ENCODE measurements at places on chromosomes 6 and 20.

GRCh38 chr6:105890521-105891244, 195.5 kb upstream of the PRDM1 start:
- DNase-seq, result no peak

DNA sequence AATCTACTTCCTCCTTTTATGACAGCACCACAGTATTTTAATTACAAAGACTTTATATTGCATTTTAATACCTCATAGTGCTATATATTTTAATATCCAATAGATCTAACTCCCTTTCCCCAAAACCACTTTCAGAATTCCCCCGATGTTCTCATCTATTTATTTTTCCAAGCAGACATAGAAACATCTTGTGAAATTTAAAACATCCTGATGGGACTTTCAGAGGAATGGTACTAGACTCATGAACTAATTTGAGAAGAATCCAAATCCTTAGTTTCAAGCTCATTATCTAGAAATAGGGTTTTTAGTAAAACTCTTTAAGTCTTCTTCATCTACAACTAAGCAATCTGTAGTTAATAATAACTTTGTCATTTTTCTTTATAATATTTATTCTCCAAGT, 97.0 kb downstream of the TRERF1 start:
- DNase-seq, result no peak

DNA sequence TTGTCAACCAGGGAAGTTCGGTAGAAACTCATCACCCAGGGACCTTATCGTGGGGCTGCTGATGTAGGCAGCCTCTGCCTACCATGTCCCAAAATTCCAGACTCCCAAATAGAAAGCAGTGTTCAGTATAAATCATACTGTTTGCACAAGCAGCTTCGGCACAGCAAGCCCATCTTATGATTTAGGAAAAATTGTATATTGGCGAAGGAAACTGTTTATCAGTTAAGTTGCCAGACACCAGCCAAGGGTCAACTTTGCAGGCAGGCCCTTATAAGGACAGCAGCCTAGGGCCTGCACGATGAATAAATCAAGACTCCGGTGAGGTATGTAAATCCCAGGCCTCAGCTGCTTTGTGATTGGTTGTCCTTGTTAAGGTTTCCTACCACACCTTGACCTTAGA, 36.8 kb downstream of the GFOD1 start:
- no peak for DNase-seq

- DNase-seq, result no peak
Observed at GRCh38 chr20:63009988-63010769, 3.4 kb upstream of the BHLHE23 start.

DNA sequence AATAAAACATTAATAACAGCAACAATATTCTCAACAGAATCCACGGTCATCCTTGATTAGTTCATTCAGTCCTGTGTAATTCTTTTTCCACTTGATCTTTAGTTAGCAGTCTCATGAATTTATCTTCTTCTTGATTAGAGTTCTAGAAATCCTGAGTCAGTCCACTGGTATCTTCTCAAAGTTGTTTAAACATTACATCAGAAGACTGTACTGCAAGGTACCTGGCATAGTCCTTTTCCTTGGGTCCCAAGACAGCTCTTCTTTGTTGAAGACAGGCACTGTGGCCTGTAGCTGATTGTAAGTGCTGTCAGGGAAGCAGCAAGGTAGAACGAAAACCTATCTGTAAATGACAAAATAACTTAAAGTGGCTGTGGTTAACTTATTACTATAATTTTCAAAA, 11.8 kb downstream of the MAP3K4 start:
- DNase-seq, result no peak

DNA sequence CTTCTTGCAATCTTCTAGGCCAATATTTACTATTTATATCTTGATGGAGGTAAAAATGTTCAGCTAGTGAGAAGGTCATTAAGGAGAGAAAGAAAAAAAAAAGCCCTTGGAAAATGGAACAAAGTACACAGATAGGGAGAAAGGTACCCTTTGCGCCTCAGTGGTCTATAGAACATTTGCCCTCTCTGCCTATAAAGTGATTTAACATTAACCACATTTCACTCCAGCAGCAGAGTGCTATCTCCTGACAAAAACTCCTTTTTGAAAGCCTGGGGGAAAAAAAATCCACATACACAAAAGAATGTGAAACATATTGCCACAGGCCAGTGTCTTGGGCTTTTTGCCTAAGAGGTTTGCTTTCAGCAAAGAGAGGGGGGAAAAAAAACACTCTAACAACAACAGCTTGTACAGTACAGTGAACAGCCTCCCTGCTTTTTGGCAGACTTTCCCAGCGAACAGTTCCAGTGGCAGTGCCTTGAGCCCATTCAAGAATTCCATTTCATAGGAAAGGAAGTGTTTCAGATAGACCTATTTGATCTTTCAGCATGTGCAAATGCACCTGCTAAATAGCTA, 695 bp downstream of the ARHGAP18 start:
- no peak for DNase-seq

DNA sequence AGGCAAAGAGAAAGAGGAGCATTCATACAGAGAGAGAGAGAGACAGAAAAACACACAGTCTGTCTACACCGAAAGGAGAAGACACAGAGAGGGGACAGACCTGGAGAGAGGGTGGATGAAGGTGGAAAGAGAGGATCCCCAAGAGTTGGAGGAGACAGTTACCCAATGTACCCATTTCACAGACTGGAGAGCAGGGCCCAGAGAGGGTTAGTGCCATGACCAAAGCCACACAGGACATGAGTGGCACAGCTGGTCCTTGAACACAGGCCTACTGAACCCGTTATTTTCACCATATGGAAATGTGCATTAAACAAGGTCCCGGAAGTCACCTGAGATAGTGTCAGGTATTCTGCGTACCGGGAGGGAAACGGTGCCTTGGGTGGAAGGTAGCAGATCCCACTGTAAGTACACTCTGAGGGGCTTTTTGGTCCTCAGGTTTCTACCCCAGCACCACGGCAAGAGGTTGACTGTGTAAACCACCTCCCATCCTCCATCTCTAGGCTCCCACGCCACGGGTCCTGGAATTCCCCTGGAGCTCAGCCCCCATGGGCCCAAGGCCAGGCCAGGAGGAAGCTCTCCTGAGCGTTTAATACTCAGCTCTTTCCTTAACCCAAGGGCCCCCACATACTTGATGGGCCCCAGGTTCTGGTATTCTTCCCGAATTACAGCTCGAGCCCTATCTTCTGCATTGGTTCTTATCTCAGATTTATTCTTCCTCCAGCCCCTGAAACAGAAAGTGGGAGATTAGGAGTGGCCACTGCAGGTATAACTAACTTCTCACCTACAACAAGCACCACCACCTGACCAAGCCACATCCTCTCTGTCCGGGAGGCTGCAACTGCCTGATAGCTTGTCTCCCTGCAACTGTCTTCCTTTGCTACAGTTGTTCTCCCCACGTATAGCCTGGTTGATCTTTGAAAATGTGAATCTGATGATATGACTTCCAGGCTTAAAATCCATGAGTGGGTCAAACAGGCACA, 38.4 kb upstream of the OCSTAMP start:
- DNase-seq, result no peak

DNA sequence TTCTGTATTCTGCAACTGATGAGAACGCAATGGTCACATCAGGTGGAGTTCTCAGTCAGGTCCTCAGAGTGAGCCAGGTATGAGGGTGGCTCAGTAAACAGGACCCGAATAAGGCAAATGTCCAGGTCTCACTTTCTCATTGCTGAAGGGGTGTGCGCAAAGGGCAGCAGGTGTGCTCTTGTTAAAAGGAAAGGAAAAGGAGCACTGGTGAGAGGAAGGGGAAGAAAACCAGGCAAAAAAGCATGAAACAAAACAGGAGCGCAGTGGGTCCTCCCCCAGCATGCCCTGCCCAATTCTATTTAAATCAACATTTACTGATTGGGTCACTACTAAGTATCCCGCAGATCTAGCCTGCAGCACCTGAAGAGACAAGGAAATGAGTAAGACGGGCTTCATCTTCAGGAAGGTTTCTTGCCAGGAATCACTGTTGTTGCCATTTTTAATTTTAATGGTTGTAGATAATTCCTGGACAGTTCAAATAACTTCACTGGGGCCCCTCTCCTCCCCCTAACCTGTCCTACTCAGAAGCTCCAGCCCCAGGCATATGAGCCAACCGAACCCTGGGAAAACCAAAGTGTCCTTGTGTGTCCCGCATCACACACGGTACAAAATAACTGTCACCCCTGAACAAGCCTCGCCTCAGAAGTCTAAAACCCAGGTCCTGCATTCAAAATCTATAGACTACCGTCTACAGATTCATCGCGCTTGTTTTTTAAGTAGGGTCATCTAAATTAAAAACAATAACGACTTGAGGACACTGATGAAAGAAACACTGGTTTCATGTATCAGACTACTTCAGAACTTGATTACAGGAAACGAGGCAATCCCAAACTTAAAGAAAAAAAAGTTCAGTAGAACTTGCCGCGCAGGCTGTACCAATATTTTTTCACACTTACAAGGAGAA, 980 bp downstream of the MBOAT1 start:
- DNase-seq, result no peak

- DNase-seq, result no peak
Observed at GRCh38 chr6:52305411-52305810, 20.9 kb upstream of the MCM3 start.

DNA sequence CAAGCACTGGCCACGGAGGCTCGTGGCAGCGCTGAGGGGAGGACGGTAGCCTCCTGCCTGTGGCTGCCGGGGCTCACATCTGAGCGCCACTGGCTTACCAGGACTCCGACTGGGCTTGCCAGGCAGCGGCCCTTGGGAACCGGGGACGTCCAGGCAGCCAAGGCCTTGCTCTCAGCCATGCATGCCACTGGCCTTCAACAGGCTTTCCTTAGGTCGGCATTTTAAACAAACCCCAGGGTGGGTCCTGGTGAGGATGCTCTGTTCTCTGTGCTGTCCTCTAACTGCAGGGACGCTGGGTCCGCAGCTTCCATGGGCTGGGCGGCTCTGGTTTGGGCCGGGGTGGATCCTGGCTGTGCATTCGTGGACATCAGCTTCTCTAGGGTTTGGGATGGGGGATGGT, 59.1 kb upstream of the BHLHE23 start:
- no peak for DNase-seq

- no peak for DNase-seq
Observed at GRCh38 chr20:10067321-10067720, 32.5 kb downstream of the ANKEF1 start.

GRCh38 chr6:6900569-6901204, 207.1 kb upstream of the RREB1 start:
- DNase-seq, result no peak

GRCh38 chr6:21596145-21596948, 2.8 kb downstream of the SOX4 start:
- peak; percentile 24 for DNase-seq

DNA sequence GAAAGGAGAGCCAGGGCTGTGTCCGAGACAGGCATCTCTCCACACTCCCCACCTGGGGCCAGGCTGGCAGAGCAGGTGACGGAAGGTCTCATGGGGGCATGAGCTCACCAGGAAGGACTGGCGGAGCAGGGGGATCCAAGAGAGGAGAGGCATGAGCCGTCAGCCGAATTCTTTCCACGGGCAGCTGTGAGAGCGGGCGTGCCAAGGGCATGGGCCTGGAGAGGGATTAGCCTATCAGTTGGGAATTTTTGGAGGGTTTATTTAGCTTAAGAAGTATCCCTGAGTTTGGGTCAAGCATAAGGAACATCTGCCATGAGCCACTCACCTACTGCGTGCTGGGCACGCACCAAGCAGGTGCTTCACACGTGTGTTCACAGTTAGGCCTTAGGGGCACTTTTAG, 60.2 kb upstream of the ZNFX1 start:
- DNase-seq, result no peak

- DNase-seq, result no peak
Observed at GRCh38 chr6:15429141-15430110, 183.6 kb downstream of the JARID2 start.

- no peak for DNase-seq
Observed at GRCh38 chr6:37011656-37012378, 6.4 kb downstream of the FGD2 start.

- DNase-seq, result no peak
Observed at GRCh38 chr6:79072640-79073181, 5.3 kb downstream of the PHIP start.

- DNase-seq, result no peak
Observed at GRCh38 chr6:127762284-127762683, 138.6 kb downstream of the THEMIS start.

DNA sequence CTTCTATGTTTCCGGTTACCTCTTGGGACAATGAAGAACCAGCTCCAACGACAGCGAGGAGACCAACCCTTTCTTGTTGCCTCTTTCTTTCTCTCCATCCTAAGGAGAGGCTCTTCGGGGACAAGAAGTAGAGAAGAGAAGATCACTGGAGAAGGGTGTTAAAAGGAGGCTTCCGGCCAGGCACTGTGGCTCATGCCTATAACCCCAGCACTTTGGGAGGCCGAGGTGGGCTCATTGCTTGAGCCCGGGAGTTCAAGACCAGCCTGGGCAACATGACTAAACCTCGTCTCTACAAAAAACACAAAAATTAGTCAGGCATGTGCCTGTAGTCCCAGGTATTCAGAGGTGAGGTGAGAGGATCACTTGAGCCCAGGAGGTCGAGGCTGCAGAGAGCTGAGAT, 90.8 kb upstream of the TNFAIP3 start:
- DNase-seq, result no peak

DNA sequence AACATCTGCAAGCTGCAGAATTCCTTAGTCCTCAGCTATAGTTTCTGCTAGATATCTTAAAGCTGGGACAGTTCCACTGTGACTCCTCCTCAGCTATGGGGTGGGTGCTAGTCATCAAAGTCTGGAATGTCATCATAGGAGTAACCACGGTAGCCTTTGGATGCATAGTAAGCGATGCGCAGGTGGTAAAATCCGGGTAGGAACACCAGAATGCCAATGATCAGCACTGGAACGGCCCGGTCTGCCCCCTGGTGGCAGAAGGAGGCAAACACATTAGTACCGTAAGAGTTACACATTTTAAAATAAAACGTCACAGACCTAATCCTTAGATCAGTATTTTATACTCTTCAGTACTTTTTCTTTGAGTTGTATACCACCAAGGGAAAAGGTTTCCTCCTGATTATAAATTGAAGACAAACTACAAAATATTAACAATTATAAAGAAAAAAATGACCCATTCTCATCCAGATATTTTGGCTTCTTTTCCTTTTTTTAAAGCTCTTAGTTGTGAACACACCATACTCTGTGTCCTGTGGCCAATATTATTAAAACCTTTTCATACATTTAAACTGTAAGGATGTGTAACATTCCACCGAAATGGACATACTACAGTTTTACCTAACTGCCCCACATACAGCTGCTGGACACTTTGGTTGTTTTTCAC, 18.9 kb downstream of the PCNA start:
- peak; percentile 63 for DNase-seq
